ENCODE measurements at places on chromosomes 13 and 19.

DNA sequence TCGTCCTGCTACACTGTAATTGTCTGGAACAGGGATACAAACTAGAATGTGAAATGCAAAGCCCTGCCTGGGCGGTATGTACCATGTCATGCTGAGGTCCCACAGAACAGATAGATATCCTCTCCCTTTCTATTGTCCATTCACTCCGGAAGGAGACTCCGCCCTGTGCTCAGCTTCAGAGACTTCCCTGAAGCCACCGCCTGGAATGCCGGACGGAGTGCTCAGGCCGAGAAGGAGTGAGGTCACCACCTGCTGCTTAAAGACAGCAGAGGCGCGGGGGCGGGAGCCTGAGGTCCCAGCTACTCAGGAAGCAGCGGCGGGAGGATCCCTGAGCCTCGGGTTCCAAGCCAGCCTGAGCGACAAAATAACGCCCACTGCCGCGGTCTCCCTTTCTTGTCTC is 890 bp upstream of the ZNF611 start:
- DNase-seq, result no peak

DNA sequence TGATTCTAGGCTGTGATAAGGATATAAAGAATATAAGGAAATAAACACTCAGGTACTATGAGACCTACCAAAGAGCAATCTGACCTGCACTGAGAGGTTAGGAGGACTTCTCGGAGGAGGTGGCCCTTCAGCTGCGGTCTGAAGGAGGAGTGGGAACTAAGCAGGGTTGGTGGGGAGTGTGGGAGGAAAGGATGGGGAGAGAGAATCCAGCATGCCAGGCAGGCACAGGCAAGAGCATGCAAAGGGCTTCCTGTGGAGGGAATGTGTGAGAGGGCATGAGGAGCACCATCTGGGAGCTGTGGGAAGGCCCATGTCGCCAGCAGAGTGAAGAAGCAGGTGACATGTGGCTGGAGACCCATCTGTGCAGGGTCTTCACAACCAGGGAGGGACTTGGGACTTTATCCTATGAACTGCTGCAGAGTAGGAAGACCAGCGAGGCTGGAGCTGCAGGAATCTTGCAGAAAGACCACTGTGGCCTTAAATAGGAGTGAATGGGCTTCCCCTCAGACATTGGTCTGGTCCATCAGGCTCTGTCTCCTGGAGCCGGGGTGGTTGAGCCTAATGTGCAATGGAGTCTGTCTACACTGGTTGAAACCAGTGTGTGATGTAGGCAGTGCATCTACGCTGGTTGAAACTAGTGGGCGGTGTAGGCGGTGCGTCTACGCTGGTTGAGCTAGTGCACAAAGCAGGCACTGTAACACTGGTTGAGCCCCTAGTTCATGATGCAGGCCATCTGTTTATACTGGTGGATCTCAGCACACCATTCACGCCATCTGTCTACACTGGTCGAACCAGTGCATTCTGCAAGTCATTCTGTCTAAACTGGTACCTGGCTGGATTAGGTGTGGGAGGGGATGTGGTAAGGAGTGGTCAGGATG is 6.4 kb downstream of the CHST8 start:
- no peak for DNase-seq

DNA sequence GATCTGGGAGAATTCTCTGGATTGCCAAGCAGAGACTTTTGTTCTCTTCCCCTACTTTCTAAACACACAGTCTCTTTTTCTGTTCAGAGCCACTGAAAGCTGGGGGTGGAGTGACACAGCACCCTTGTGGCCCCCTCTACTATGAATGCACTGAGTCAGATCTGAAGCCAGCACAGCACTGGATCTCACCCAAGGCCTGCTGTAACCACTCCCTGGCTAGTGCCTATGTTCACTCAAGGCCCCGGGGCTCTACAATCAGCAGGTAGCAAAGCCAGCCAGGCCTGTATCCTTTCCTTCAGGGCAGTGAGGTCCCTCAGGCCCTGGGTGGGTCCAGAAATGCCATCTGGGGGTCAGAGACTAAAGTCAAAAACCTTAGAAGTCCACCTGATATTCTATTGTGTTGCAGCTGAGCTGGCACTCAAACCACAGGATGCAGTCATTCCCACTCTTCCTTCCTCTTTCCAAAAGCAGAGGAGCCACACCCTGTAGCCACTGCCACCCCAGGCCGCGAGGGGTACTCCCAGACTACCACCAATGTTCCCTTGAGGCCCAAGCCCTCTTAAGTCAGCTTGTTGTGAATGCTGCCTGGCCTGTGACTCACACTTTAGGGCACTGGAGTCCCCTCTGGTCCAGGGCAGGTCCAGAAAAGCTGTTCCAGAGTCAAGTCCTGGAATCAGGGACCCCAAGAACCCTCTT is 110.1 kb upstream of the RXFP2 start:
- DNase-seq, result no peak

- peak; percentile 33 for DNase-seq
Measured at GRCh38 chr19:12126707-12127106, 13.4 kb downstream of the ZNF20 start.

DNA sequence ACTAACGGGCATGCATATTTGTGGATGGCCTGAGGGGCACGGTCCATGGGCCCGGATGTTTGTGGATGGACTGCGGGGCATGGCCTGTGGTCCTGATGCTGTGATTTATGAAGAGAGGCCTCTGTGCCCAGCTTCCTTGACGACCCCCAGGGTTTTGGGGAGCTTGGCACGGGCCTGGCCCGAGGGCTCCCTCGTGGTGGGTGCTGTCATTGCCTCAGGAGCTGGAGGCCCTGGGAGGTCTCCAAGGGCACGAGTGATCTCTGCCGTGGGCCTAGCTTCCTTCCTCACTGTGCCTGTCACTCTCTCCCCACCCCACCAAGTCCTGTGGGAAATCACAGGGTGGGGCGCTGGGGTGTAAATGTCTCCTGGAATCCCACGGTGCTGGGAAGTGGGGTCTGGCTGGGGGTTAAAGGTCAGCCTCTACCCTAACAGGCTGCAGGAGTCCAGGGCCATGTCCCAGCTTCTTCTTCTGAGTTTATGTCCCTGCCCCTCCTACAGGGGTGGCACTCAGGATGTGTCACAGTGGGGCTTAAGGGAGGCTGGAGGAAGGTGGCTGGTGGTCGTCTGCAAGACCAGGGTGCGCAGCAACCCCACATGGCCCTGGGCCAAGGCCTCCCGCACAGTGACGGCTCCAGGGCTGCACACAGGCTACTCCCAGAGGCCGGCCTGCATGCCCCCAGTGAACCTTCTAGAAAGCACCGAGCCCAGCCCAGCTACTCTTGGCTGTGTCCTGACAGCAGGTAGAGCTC is 27.6 kb upstream of the RANBP3 start:
- DNase-seq, result no peak

DNA sequence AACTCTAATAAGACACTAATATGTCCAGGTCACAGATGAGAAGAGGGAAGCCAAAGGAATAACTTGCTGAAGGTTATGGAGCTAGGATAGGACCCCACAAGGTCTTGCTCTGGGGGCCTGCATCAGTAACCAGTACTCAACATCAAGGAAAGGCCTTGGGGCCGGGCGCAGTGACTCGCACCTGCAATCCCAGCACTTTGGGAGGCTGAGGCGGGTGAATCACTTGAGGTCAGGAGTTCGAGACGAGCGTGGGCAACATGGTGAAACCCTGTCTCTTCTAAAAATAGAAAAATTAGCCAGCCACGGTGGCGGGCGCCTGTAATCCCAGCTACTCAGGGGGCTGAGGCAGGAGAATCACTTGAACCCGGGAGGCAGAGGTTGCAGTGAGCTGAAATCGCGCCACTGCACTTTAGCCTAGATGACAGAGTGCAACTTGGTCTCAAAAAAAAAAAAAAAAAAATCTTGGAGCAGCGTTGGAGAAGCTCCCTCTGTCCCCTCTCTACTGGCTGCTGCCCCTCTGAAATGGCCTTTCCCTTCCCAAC is 1.8 kb downstream of the LONP1 start:
- DNase-seq, result no peak

DNA sequence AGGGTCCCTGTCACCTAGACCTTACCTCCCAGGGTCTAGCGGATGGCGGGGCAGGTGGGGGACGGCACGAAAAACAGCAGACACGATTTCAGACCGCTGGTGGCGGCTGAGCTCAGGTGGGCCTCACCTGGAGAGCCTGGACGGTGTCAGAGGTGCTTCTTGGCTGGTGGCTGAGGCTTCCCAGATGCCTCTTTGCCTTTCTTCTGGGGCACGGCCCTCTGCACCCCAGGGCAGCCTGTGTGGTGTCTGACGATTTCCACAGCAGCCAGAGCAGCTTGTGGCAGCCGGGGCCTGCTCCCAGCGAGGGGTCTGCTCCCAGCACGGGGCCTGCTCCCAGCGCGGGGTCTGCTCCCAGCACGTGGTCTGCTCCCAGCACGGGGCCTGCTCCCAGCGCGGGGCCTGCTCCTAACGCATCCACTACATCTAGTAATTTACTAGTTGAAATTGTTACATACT is 66.7 kb downstream of the ATP11A start:
- DNase-seq, result no peak

- no peak for DNase-seq
Measured at GRCh38 chr19:9645472-9645871, 24.4 kb upstream of the ZNF561 start.

GRCh38 chr19:347946-348861 is 3.6 kb upstream of the MIER2 start:
- no peak for DNase-seq

DNA sequence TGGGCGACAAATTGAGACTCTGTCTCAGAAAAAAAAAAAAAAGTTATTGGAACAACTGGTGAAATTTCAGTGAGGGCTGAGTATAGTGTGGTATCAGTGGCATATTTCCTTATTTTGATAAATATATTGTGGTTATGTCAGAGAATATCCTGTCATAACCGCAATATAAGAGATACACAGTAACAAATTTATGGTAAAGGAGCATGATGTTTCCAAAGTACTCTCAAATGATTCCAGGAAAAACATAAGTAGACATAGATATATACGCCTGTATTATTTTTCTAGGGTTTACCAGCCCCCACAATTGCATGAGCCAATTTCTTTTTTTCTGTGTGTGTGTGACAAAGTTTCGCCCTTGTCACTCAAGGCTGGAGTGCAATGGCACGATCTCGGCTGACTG is 5.7 kb upstream of the C5AR1 start:
- no peak for DNase-seq

- no peak for DNase-seq
Measured at GRCh38 chr19:19470579-19470978, 44.8 kb downstream of the TSSK6 start.

DNA sequence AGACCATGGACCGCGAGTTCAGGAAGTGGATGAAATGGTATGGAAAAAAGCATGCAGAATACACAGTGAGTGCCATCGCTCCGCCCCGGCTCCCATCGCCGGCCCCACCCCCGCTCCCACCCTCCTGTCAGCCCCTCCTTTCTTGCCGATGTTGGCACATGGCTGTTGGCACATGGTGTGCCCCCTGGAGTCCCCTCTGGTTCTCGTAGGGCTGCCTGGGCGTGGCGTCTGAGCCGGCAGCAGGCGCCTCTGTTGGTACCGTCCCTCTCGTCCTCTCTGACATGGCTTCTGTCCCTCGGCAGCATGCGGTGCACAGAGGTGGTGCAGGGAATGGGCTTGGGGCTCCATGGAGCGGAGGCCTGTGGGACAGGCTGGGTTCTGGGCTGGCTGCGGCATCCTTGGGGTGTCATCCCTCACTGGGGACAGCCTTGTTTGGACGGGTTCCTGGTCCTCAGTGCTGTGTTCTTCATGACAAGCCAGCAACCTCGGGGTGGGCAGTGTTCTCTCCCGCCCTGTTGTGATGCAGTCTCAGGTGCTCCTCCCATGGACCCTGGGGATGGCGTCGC is 30.9 kb downstream of the DOT1L start:
- DNase-seq, result no peak

GRCh38 chr13:91017031-91017668 is 330.3 kb upstream of the MIR17HG start:
- peak; percentile 23 for DNase-seq

GRCh38 chr13:104648291-104648690 is 1582.1 kb upstream of the SLC10A2 start:
- no peak for DNase-seq

DNA sequence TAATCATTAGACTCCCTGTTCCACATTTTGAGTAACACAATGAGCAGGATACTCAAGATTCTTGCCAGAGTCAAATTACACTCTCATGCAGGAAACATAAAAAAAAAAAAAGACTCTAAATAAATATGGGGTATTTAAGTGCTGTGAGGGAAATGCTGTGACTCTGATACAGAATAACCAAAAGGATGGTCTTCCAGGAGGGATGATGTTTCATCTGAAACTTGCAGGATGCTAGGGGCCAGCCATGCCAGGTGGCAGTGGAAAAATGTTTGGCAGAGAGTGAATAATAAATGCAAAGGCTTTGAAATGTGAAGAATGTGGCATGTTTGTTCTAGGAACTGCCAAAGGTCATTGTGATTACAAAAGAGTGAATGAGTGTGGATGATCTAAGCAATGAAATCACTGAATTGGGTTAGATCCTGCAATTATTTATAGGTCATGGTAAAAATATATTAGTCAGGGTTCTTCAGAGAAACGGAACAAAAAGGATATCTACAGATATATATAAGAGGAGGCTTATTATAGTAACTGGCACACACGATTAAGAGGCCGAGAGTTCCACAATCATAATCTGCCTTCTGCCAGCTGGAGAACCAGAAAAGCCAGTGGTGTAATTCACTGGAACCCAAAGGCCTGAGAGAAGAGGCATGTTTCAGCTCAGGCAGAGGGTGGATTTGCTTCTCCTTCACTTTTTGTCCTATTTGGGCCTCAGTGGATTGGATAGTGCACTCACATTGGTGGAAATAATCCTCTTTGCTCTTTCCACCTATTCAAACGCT is 1832.8 kb upstream of the MIR17HG start:
- no peak for DNase-seq

GRCh38 chr19:16623576-16623975 is 4.4 kb downstream of the MED26 start:
- no peak for DNase-seq

GRCh38 chr19:56681702-56682101 is 10.1 kb upstream of the ZNF835 start:
- DNase-seq, result no peak

- DNase-seq, result no peak
Measured at GRCh38 chr13:30593001-30593400, 24.7 kb upstream of the USPL1 start.

- DNase-seq, result no peak
Measured at GRCh38 chr13:95620030-95620824, 24.3 kb downstream of the DZIP1 start.

GRCh38 chr19:16078759-16079707 is 2.7 kb downstream of the TPM4 start:
- peak; percentile 73 for DNase-seq

DNA sequence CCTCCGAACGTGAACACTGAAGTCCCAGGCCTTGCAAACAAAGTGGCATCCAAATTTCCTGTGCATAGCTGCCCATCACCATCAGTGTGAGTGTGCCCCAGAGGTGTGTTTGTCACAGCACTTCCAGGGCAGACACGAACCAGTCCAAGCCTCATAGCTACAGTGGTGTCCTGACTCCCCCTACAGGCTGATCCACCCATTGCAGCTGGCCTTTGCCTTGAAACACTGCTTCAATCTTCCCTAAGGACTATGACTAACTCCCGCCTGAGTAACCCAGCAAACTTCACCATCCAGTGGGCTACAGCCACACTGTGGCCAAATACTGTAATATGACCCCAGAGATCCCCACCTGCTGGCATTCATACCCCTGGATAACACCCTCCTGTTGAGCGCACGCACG is 3.9 kb downstream of the ZNF266 start:
- DNase-seq, result peak; percentile 57

- DNase-seq, result peak; percentile 22
Measured at GRCh38 chr13:99796175-99796819, 175.3 kb downstream of the ZIC5 start.
